SK-N-DZ (cell line): ENCODE measurements at places on chromosomes 3 and 15.

GRCh38 chr3:144622845-144623244 is 651.2 kb downstream of the DIPK2A start:
- DNase-seq: no peak

GRCh38 chr15:60396100-60396499 is 1.7 kb downstream of the ANXA2 start:
- no peak for DNase-seq

GRCh38 chr15:70636540-70637165 is 126.7 kb downstream of the UACA start:
- no peak for DNase-seq

GRCh38 chr3:124263168-124263567 is 271.2 kb upstream of the ROPN1 start:
- DNase-seq: no peak

DNA sequence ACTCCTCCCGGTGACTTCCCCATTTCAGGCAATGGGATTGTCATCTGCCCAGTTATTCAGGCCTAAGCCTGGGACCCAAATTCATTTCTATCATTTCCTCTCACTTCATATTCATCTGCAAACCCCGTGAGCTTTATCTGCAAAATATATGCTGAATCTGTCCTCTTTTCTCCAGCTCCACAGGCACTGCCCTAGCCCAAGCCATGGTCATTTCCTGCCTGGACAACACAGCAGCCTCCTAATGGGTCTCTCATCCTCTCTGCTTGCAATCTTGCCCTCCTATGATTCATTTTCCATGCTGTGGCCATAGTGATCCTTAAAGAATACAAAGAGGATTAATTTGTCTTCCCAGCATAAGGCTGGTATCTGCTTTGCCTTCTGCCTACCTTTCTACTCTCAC is 6.1 kb downstream of the RBP2 start:
- DNase-seq: no peak

DNA sequence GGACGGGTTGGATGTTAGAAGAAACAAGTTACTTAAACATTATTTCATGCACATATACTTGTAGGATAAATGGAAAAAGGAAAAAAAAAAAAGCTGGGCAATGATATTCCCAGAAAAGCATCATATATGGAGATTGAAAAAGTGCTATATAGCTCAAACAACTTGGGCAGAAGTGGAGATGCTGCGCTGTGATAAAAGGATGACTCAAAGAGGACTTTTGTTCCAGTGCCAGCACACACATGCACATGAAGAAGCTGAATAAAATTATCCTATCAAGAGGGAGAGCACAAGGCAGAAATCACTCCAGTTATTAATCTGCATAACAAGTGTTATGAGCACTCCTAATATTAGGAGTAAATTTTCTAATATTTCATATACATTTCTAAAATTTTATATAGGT is 30.9 kb downstream of the FRMD4B start:
- DNase-seq: no peak

GRCh38 chr3:170941551-170941950 is 33.1 kb upstream of the EIF5A2 start:
- no peak for DNase-seq

- DNase-seq: peak; percentile 85
Observed at GRCh38 chr3:16399473-16399872, 114.0 kb downstream of the RFTN1 start.

GRCh38 chr3:188385295-188385694 is 231.3 kb downstream of the LPP start:
- no peak for DNase-seq

- no peak for DNase-seq
Observed at GRCh38 chr15:26716069-26716468, 56.8 kb downstream of the GABRB3 start.

DNA sequence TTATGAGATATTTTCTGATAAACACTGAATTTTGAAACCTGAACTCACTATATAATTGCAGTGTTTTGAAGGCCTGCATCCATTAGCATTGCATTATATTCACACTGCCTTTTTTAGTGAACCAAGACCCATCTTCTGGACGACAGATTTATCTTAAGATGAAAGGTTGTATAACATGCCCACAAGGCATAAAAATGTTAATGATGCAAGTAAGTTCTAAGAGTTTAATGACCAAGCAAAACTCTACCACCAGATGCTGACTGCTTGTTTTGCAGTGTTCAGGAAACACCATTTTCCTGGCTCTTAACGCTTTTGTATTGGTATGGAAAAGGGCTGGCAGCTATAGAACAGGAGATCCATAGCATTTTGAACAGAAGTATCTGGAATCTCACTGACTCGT is 46.1 kb downstream of the USP50 start:
- DNase-seq: no peak

GRCh38 chr3:123098426-123099330 is 31.9 kb downstream of the PDIA5 start:
- no peak for DNase-seq

GRCh38 chr15:69574506-69574905 is 121.9 kb downstream of the RPLP1 start:
- DNase-seq: no peak

DNA sequence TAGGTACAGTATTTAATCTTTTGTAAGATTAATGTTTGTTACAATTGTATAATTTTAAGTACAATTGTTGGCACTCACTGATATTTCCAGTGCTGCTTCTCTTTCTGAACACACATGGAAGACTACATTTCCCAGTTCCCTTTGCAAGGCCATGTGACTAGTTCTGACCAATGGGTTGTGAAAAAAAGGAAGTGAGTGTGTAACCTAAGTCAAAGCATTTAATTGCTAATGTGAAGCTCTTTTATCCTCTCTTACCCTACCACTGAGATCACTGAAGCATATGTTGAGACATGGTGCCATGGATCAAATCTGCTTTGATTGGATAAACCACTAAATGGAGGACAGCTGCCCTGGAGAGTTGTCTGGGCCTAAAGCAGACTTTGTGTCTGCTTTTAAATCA is 83.9 kb upstream of the PLXND1 start:
- peak; percentile 97 for DNase-seq

GRCh38 chr15:32033186-32033890 is 3.0 kb downstream of the CHRNA7 start:
- no peak for DNase-seq

DNA sequence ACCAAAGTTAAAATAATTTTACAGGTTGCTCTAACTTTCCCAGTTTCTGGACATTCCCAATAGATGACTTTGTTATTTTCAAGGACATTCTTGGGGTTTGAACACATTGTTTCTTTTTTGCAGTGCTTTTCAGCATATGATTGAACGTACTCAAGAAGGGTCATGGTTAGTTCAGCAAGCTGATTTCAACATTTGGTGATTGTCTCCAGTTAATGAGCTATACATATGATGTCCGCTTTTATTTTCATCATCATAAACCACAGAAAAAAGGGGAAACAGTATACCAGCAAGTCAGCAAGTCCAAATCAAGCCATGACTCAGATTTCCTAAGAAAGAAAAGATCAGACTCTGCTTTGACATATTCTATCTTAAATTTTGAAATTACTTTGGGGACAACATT is 69.4 kb downstream of the B3GALNT1 start:
- no peak for DNase-seq

DNA sequence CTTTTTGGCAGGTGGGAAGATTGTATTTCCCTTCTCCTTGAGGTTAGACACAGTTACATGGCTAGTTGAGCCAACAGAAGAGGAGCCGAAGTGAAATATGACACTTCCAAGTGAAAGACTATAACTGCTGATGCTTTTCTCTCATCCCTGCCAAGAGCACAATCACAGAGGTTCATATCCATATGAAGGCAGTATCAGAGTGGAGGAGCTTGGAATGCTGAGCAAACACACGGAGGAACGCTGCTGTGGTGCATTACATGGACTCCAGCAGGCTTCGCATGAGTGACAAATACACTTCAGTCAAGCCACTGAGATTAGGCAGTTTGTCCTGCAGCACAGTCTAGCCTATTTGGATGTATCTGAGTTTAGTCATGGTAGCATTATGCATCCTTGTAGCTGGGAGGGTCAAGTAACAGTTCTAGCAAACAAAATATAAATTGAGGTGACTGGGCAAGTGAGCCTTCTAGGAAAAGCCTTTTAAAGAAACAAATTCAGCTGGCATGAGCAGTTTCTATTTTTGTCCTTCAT is 5.4 kb downstream of the IQCF6 start:
- DNase-seq: no peak

DNA sequence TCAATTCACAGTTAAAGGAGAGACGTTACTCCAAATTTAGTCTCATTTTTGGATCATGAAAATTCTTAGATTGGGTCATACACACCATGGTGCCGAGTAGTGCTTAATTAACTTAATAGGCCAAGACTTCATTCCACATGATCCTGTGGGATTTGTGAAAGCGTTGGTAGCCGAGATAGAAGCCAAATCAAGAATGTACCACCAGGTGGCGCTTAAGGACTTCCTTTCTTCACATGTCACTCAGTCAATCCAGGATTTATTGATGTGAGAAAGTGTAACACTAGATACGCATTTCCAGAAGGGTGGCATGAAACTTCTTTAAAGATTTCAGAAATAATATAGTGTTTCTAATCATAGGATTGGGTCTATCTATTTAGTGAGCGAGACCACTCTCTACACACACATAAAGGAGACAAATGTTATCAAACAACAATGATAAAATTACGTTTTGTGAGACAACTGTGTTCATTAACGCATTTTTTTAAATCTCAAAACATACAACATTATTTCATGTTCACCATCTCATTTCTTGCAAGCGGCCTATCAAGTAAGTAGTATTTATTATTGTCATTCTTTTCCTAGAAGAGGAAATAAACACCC is 436.1 kb downstream of the CHL1 start:
- DNase-seq: peak; percentile 76

DNA sequence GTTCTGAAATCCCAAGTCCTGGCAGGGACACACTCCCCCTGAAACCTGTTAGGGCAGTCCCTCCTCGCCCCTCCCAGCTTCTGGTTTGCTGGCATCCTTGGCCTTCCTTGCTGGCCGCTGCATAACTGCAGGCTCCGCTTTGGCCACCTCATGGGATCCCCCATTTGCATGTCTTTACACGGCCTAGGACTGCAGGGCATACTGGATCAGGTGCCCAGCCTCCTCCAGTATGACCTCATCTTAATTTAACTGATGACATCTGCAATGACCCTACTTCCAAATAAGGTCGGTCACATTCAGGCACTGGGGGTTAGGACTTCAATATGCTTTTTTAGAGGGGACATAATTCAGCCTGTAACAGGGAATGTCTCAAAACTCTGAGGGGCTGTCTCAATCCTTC is 173.3 kb downstream of the RAB11A start:
- DNase-seq: no peak

DNA sequence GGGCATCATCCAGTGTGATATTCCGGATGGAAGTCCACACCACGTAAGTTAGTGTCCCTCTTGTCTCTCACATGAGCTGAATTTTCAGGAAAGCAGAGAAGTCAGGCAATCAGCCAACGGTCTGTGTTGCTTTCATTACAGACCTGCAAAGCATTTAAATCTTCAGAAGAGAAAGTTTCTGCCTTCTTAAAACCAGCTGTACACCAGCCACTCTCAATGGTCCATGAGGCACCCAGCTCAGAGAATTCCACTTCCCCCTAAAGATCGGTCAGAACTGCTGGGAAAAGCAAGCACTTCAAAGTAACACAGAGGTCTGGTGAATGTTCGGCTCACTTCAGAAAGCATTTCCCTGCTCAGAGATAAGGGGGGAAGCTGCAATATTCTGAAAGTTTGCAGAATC is 903.7 kb downstream of the EPHA3 start:
- DNase-seq: no peak
